Pancreas (tissue), 10 donors: ENCODE measurements at places on chromosomes 7 and 10. TPM values are rescaled to one million over a fixed set of nuclear protein-coding genes. Genes with fewer than 3 reads are reported as not detected.

The IGF2BP3 gene
- 1.3 TPM for total RNA-seq

The GPER1 gene
- 1.6 TPM for total RNA-seq

The TMEM270 gene
- not detected for total RNA-seq

The EBLN1 gene
- not detected for total RNA-seq

The HK1 gene
- total RNA-seq: 16.2 TPM

DNA sequence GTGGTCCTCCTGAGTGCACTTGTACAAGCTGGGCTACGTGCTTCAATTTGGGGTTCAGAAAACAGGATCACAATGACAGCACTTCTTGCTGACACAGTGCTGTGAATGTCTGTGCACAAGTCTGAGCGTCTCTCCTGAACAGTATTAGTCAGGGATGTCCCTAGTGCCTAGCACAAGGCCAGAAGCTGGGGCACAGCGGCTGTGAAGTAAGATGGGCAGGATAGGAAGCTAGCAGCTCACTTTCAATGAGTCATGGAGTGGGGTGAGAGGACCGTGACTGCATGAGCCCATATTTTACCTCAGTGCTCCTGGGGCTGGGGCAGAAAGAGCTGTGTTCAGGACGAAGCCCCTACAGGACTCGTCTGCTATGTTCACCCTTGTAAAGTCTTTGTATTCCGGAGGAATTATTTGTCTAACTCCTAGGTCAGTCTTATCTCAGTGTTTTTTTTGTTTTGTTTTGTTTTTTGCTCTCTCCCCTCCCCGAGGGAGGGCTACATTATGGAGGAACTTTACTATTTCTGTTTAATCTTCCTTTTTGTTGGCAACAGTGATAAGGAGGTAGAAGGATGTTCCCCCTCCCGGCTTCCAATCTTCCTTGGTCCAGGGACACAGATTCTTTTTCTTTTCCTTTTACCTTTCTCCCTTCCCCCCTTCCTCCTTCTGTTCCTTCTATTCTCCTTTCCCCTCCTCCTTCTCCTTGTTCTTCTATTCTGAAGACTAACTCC, 2.8 kb upstream of the LRMDA start:
- no peaks in the 10 kb centered on the region for H3K36me3 ChIP-seq
- H3K4me3 ChIP-seq: no peak overlapping the region
- H3K27ac ChIP-seq: peak overlapping the region; percentile 88
- H3K4me1 ChIP-seq: peaks cover 45% of the 10 kb centered on the region

- no peak for DNase-seq
- H3K36me3 ChIP-seq: peaks cover 38% of the 10 kb centered on the region
- no peak overlapping the region for H3K4me3 ChIP-seq
These were observed 107.3 kb downstream of the SMURF1 start for GRCh38 chr7:99036546-99037111.

GRCh38 chr7:21317966-21318915, 109.6 kb upstream of the SP4 start:
- no peaks in the 10 kb centered on the region for H3K36me3 ChIP-seq
- DNase-seq: no peak
- no peak overlapping the region for H3K27ac ChIP-seq

DNA sequence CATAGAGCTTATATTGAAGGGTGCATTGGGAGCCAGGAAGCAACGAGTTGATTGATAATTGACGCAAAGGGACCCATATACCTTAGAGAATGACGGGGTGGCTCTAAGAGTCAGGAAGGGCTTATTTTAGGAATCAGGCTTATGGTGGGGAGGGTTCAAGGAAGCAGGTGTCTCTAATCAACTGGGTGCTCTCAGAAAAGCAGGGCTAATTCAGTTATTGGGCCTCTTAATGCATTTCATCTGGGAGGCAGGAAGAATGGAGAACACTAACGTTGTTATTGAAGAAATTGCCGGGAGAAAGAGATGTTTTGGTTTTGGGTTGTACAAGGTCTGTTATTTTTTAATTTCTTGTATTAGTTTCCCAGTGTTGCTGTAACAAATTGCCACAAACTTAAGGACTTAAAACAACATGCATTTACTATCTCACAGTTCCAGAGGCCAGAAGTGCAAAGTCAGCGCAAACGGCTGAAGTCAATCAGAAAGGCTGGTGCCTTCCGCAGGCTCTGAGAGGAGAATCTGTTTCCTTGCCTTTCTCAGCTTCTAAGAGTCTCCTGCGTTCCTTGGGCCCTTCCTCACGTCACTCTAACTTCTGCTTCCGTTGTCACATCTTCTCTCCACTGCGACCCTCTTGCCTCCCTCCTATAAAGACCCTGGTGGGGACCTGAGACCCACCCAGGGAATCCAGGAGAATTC, 328.4 kb upstream of the C7orf33 start:
- no peaks in the 10 kb centered on the region for H3K4me1 ChIP-seq
- no peak overlapping the region for H3K4me3 ChIP-seq
- no peaks in the 10 kb centered on the region for H3K27me3 ChIP-seq
- H3K27ac ChIP-seq: no peak overlapping the region

- H3K27ac ChIP-seq: no peak overlapping the region
- H3K4me1 ChIP-seq: no peaks in the 10 kb centered on the region
- H3K36me3 ChIP-seq: no peaks in the 10 kb centered on the region
- no peak for DNase-seq
- no peaks in the 10 kb centered on the region for H3K27me3 ChIP-seq
These were observed 144.7 kb downstream of the MDFIC start for GRCh38 chr7:115066634-115067033.

DNA sequence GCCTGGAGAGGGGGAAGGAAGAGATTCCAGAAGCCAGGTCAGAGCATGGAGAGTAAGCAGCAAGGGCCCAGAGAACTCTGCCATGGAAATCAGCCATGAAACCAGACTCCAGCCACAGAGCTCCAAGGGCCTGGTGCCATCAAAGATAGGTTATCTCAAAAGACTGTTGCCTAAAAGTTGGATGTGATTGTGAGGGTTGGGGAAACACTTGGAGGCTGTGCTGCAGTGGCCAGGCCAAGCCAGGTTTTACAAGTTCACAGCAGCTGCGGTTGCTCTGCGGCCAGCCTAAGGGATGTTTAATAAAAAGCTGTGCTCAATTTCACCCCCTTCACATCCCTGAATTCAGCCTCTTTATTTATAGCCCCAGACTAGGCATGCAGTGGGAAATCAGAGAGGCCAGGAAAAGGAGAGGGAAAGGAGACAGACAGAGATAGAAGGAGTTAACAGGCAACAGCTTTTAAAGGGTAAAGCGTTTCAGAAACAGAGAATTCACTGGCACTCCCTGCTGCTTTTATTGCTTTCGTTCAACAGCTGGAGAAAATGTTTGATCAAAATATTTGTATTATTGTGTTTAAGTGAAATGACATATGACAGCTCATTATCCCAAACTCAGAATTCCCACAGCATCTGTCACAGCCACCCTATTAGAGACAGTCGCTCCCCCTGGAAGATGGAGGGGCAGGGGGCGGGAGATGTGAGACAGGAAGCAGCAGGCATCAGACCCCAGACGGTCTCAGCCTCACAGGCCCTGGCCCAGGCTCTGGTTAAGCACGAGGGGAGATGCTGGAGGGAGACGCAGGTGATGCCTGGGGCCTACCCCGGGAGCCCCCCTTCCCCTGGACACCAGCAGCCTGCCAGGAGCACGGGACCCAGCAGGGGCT, 140.1 kb downstream of the GLI3 start:
- no peaks in the 10 kb centered on the region for H3K27me3 ChIP-seq
- no peak overlapping the region for H3K4me3 ChIP-seq
- H3K27ac ChIP-seq: no peak overlapping the region
- no peak for DNase-seq
- H3K36me3 ChIP-seq: no peaks in the 10 kb centered on the region
- H3K4me1 ChIP-seq: no peaks in the 10 kb centered on the region

DNA sequence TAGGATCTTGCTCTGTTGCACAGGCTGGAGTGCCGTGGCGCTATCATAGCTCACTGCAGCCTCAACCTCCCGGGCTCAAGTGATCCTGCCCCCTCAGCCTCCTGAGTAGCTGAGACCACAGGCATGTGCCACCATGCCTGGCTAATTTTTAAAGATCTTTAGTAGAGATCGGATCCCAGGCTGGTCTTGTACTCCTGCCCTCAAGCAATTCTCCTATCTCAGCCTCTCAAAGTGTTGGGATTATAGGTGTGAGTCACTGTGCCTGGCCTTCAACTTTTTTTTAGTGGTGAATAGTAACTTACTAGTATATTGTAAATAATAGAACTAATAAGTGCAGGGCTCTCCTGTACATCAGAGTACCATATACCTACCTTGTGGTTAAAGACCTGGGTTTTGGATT, 52.1 kb upstream of the LMTK2 start:
- no peak for DNase-seq
- no peak overlapping the region for H3K27ac ChIP-seq
- no peak overlapping the region for H3K4me3 ChIP-seq
- no peaks in the 10 kb centered on the region for H3K36me3 ChIP-seq
- H3K27me3 ChIP-seq: no peaks in the 10 kb centered on the region

GRCh38 chr7:81499262-81500116, 270.4 kb downstream of the HGF start:
- H3K4me1 ChIP-seq: no peaks in the 10 kb centered on the region
- no peak overlapping the region for H3K27ac ChIP-seq
- no peak overlapping the region for H3K4me3 ChIP-seq
- H3K27me3 ChIP-seq: no peaks in the 10 kb centered on the region

GRCh38 chr10:101137271-101137670, 6.2 kb downstream of the TLX1 start:
- no peak for DNase-seq
- no peak overlapping the region for H3K27ac ChIP-seq
- H3K27me3 ChIP-seq: peaks cover 51% of the 10 kb centered on the region
- H3K36me3 ChIP-seq: no peaks in the 10 kb centered on the region
- no peaks in the 10 kb centered on the region for H3K4me1 ChIP-seq

- no peaks in the 10 kb centered on the region for H3K27me3 ChIP-seq
- H3K4me3 ChIP-seq: no peak overlapping the region
These were observed 13.0 kb upstream of the ELN start for GRCh38 chr7:74014931-74015330.

- no peak overlapping the region for H3K27ac ChIP-seq
- no peaks in the 10 kb centered on the region for H3K27me3 ChIP-seq
These were observed 151.2 kb upstream of the FAM13C start for GRCh38 chr10:59513558-59513957.

- H3K36me3 ChIP-seq: no peaks in the 10 kb centered on the region
- no peak for DNase-seq
- H3K27me3 ChIP-seq: no peaks in the 10 kb centered on the region
- no peak overlapping the region for H3K4me3 ChIP-seq
These were observed 43.3 kb upstream of the ECHDC3 start for GRCh38 chr10:11698691-11699549.
